HT-29 (cell line): ENCODE measurements at places on chromosomes 3 and 15. TPM values are rescaled to one million over a fixed set of nuclear protein-coding genes. Genes with fewer than 3 reads are reported as not detected.

The FAM3D gene
- 50.2 and 58.0 TPM in 2 replicates for total RNA-seq

The LRRC31 gene
- 0.29 and 0.48 TPM in 2 replicates for total RNA-seq

The CDHR4 gene
- 0.15 and 0.34 TPM in 2 replicates for total RNA-seq

The CISH gene
- 0.43 and 0.73 TPM in 2 replicates for total RNA-seq
